ENCODE measurements at places on chromosomes 1 and 21.

DNA sequence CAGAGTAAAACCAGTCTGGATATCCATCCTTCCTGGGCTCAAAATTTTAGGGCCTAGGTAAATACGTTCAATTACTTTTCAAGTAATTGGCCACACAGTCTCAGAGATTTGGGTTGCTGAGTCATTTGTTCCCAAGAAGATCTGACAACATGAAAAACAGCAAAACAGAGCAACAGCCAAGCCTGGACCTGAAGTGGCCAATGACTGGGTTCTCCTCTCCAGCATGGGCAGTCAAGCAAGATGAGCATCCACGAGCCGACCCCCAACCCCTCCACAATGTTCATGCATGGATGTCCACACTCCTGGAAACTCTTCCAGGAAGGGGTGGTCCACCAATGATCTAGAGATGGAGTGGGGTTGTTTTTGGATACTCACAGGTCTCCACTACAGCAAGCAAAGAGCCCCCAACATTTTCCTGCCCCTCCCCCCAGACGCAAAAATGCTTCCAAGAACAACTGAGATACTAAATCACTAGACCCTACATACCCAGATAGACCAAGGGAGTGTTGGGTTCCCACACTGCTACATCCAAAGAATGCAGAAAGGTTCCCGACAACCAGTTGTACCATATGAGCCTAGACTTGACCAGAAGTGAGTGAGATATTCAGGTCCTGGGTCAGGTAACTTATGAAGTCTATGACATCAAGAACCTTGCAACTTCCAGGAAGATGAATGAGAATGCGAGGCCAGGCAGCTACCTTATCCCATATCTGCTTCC, 73.0 kb downstream of the CD46 start:
- DNase-seq = no peak

- DNase-seq = no peak
These were observed 128.0 kb downstream of the SLC44A5 start for GRCh38 chr1:75482951-75483350.

- DNase-seq = no peak
These were observed 8.3 kb downstream of the OTUD7B start for GRCh38 chr1:150002217-150002616.

DNA sequence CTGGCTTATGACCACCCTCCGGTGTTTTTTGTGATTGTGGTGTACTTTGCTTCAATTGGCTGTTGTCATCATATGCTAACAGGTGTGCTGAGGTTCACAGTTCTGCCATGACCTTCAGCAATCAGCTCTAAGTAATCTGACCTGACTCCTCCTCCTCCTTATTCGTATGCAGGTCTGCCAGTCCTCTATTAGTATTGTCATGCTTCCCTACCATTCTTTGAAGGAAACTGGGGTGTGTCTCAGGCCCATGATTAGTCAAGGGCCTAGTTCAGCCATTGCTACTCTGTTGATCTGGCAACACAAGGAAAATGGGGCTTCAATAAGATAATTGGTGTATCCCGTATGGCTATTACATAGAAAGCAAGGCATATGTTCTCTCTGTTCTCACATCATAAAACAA, 332.3 kb upstream of the DPYD start:
- no peak for DNase-seq

- DNase-seq = no peak
These were observed 17.3 kb upstream of the TIPRL start for GRCh38 chr1:168161459-168161858.

- DNase-seq = no peak
These were observed 107.6 kb upstream of the KLHDC7A start for GRCh38 chr1:18373151-18373550.

GRCh38 chr1:162135271-162135775, 65.8 kb downstream of the NOS1AP start:
- no peak for DNase-seq

DNA sequence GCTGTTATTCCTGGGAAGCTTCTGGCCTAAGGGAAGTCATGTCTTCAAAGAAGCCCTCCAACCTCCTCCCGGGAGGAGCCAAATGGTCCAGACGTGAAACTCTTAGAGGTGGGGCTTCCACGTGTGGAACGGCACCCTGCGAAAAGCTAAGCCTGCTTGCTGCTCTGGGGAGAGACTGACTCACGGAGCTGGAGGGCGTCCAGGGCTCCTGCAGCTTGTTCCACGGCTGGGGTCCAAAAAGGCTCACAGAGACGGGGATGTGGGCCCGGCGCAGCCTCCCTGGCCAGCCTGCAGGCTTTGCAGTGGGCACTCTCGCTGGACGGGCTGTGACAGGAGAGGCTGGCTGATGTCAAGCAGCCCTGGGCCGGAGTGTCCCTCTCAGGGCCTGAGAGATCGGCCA, 105.1 kb downstream of the COLGALT2 start:
- no peak for DNase-seq

DNA sequence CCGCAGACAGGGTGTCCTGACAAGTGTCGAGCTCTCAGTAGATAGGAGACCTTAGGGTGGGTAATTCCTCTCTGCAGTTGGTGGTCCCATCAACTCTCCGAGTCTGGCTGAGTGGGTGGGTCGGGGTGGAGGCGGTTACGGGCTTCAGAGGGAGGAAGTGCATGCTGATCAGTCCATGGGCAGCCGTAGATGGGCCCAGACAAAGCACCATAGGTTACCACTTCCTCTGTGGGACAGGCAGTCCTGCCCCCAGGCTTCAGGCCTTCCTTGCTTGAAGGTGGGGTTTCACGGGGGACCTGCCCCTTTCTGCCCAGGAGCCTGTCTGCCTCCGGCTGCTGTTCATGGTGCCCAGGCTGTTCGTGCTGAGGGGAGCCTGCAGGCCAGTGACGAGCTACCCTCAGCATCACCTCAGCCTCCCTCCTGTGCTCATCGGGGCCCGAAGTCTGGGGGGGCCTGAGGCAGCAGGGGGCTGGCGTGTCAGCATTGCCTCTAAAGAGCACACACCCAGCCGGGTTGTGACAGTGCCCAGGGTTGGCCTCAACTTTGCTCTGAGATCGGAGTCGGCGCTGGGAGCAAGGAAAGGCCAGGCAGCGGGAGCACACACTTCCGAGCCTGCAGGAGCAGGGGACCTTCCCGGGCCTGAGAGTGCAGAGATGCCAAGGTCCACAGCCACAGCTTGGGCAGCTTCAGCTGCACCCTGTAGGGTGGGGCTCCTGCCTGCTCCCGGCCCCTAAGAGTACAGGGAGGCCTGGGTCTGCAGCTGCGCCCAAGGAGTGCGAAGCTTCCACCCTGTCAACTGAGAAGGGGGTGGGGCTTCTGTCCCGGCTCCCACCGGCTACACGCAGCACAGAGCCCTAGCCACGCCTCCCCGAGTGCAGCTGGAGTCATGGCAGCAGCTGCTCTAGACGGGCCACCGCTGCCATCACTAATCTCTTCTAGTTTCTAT, 225.4 kb upstream of the NRIP1 start:
- DNase-seq = no peak

- DNase-seq = no peak
These were observed 48.4 kb downstream of the SLC37A1 start for GRCh38 chr21:42561762-42562650.

GRCh38 chr1:22319608-22320007, 132.0 kb upstream of the ZBTB40 start:
- DNase-seq = no peak

Data from stimulated activated CD8-positive, alpha-beta memory T cell treated with anti-CD3 and anti-CD28 coated beads, Interleukin-12 subunit alpha, Interleukin-12 subunit beta, amount 100 ng/mL, for 1 hour (primary cell).